Anterior cingulate cortex (tissue), 58 donors: ENCODE measurements at places on chromosomes 6 and 20.

- DNase-seq, result no peak
Observed at GRCh38 chr6:97460394-97461080, 177.5 kb upstream of the MMS22L start.

- no peak for DNase-seq
Observed at GRCh38 chr20:2254333-2254732, 41.5 kb upstream of the TGM3 start.

- no peak for DNase-seq
Observed at GRCh38 chr20:62344782-62345181, 22.3 kb downstream of the LAMA5 start.

DNA sequence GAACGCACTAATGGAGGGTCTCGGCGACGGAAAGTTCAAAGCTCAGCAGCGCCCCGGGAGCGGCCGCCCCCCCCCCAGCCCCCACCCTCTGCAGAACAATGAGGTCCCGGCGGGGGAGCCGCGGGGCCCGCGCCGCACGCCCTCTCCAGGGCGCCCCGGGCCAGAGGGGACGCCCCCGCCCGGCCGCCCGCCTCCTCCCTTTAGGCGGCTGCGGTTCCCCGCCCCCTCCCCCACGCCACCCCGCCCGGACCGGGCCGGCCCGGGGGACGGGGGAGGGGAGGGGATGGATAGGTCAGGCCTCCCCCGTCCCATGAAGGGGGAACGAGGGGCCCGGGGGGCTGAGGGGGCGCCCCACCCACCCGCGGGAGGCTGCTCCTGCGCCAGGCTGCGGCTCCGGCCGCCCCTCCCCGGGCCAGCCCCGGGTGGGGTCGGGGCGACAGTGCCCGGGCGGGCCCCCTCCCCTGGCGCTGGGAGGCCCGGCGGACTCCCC, 1.5 kb downstream of the NOL4L start:
- DNase-seq, result no peak

DNA sequence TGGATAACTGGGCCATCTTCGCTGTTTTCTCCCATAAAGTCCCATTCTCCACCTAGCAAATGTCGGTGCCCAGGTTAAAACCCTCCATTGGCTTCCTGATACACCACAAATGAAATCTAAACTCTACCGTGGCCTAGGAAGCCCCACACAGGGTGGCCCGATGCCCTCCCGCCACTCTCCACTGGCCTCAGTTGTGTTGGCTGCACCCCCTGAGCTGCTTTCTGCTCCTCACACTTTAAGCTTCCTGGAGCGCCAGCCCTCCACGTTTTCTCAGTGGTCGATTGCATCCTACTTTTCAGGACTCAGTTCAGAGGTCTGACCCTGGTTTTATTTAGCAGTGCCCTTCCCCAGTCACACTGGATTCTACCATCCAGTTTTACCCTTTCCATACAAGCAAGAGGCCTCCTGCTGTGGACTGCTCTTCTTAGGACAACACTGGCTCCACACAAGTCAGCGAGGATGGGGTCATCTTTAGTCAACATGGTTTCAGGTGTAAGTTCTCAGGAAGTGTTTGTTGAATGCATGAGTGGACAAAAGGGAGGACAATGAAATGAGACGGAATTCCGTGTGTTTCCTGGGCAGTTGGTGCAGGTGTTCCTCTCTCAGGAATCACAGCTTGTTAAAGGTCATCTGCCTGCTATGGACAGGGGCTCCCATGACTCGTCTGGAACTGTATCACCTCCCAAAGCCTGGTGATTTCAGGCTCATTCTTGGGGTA, 124.1 kb downstream of the SULF2 start:
- no peak for DNase-seq

DNA sequence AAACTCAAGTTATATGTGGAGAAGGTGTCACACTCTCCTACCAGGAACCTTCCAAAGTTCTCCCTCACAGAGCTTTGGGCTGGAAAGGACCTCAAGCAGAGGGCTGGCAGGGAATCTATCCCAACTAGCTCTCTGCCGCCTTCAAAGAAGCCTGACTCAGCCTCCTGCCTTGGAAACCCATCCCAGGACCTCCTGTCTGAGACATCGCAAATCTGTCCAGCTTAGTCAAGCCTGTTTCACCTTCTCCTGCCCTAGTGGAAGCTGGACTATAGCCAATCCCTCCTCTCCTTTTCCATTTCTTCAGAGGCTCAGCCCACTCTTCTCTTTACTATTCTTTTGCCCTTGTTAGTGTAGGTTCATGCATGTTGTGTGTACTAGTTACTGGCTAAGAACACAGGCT, 48.2 kb upstream of the FOXP4 start:
- DNase-seq, result no peak

DNA sequence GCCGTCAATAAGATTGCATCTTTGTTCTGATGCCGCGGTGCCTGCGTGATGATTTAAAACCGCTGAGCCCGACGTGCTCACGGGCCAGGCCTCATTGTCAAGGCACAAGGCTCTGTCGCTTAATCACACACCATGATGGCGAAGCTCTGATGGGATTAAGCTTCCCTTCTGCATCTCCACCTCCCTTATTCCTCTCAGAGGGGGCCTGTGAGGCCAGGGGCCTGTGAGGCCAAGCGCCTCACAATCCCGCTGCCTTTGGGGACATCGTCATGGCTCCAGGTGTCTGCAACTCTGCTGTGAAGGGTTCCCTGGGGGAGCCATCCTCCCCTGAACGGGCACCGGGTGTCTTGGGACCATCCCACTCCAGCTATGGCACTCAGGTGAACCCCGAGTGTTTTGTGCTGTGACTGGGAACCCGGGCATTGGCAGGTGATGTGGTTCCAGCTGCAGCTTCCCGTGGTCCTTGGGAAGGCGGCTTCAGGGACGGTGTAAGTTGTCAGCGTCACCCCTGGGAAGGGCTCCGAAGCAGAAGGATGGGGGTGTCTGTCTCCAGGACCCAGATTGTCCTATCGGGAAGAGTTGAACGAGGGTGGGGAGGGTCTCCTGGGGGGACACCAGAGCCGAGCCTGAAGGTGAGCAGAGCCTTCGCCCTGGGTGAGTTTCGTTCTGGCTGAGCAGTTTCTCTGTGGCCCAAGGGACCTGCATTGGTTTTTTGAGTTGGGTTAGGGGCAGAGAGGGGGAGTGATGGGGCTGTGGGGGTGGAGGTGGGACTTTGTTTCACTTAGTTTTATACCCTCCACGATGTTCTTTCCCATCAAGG, 18.0 kb upstream of the BHLHE23 start:
- DNase-seq, result no peak

DNA sequence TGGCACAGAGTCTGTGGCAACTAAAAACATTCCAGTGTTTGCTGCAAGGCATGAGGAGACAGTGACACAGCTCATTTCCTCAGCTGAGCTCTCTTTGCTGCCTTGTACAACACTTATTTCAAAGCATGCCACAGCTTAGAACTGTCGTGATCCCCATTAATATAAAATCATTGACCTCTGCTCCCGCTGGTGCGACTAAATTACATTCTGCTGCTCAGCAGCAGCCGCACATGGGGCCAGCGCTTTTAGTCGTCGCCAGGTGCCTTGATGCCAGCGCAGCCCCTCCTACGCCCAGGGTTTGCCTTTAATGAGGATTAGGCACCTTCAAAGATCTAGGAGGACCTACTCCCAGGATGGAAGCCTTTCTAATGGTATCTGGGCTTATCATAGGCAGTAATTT, 717.9 kb upstream of the POU3F2 start:
- DNase-seq, result no peak

GRCh38 chr6:9647599-9647998, 767.3 kb downstream of the TFAP2A start:
- DNase-seq, result no peak

DNA sequence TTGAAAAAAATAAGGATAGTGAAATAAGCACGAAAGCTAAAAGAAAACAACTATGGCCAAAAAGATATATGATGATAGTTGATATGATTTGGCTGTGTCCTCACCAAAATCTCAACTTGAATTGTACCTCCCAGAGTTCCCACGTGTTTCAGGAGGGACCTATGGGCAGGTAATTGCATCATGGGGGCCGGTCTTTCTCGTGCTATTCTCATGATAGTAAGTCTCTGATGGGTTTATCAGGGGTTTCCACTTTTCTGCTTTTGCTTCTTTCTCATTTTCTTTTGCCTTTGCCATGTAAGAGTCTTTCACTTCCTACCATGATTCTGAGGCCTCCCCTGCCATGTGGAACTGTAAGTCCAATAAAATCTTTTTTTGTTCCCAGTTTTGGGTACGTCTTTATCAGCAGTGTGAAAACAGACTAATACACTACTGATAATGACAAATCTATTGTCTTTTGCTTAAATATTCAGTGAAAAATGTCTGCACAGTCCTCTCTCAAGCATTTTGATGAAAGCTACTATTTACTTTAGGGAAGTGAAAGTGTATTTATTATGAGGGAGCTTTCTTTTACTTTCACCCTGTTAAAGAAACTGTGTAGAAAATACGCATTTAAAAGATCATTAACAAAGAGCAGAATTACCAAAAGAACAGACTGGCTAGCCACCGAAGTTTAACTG, 389.1 kb downstream of the HTR1B start:
- no peak for DNase-seq

DNA sequence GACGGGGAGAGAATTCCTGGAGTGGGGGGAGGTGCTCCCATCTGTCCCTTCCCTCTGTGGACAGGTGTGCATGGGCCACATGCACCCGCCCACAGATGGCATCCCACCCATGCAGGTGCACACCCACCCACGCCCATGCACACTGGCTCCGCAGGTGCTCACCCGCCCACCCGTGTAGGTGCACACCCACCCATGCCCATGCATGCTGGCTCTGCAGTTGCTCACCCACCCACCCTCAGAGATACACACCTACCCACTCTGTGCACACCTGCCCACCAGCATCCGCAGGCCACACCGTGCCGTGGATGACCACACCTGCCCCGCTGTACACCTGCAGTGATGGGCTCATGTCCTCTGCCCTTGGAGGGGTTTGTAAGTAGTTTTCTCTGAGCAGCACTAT, 132.0 kb downstream of the PHACTR3 start:
- no peak for DNase-seq

GRCh38 chr6:56515081-56515905, 127.4 kb downstream of the DST start:
- no peak for DNase-seq

- no peak for DNase-seq
Observed at GRCh38 chr6:156731396-156731795, 45.8 kb upstream of the ARID1B start.

DNA sequence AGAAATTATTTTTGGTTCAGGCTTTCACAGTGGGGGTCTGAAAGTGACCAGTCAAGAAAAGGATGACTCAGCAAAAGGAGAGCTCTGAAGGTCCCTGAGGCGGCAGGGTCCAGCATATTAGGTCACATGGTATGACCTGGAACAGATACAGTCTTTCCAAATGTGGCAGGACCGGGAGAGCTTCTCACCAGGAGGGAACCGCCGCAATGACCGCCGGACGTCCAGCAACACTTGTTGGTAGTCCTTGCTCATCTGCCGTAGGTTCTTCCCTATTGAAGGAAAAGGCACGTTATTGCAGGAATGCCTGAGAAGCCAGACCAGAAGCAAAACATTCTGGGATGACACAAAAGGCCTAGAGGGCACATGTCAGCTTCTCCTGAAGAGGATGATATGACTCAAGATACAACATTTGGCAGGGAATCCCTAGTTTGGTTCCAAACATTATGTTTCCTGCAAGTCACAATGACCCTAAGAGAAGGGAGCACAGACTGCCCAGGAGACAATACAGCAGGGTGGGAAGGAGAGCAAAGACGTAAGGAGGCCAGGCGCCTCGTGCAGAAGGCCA, 17.4 kb downstream of the TBC1D20 start:
- no peak for DNase-seq

DNA sequence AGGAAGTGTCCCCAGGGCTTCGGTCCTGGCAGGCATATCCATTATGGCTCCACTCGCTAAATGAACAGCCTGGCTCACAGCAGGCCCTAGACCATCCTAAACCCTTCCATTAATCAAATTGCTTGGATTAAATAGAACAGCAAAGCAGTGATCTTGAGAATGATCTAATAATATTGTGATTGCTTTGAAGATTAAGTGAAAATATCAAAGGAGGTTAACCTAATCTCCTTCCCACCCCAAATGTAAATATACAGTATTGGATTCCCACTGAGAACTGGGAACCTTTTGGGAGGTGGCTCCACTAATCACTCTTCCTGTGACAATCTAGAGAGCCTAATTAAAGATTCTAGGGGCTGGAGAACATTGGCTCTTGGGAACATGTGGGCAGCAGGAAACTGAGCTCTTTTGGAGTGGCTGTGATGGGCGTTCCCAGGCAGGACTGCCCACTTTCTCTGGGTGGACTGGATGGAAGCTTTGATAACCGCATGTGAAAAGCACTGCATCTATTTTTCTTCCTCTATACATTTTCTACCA, 68.3 kb upstream of the FRMD1 start:
- no peak for DNase-seq

GRCh38 chr6:16729183-16729691, 32.0 kb downstream of the ATXN1 start:
- no peak for DNase-seq

DNA sequence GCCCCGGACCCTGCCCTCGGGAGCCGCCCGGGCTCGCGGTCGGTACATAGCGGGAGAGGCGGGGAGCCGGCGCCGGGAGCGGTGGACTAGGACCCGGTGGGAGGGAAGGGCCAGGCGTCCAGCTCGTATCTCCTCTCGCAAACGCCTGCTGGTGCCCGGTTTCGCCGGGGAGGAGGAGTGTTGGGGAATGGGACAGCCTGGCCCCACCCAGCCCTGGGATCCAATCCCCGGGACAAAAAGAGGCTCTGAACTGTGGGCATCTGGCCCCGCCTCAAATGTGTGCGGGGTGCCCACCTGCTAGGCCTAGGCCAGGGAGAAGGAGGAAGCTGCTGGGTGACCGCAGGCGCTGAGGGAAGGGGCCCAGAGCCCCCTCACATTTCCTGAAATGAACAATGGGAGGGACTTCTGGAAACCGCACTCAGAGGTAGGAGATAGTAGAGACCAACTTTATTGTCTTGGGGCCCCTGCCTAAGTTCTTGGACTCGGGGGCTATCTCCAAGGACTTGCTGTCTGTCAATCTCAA, at the start of gene KCNK17:
KCNK17 (minus strand) TSS at position 147 of the 523 bp plus-strand sequence; CDS start at position 48, 99 bp downstream.
- no peak for DNase-seq

- no peak for DNase-seq
Observed at GRCh38 chr20:30513050-30513628, 744.3 kb upstream of the DEFB115 start.

DNA sequence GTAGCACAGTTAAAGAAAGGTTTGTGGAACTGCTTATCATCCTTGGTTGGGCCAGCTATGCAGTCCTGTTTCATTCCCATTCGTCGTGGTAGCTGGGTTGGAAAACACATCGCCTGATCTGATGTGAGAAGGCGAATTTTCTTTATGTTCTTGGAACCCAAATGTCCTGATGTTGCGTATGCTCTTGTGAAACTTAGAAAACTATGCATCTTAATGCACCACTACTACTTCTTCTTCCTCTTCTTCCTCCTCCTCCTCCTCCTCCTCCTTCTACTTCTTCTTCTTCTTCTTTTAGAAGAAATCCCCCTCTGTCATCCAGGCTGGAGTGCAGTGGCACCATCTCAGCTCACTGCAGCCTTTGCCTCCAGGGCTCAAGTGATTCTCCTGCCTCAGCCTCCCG, 381.6 kb downstream of the UTRN start:
- DNase-seq, result no peak

GRCh38 chr20:32391003-32391402, 32.9 kb downstream of the ASXL1 start:
- DNase-seq, result no peak
